Kidney capillary endothelial cell (primary cell): ENCODE measurements at places on chromosomes 13 and 19.

DNA sequence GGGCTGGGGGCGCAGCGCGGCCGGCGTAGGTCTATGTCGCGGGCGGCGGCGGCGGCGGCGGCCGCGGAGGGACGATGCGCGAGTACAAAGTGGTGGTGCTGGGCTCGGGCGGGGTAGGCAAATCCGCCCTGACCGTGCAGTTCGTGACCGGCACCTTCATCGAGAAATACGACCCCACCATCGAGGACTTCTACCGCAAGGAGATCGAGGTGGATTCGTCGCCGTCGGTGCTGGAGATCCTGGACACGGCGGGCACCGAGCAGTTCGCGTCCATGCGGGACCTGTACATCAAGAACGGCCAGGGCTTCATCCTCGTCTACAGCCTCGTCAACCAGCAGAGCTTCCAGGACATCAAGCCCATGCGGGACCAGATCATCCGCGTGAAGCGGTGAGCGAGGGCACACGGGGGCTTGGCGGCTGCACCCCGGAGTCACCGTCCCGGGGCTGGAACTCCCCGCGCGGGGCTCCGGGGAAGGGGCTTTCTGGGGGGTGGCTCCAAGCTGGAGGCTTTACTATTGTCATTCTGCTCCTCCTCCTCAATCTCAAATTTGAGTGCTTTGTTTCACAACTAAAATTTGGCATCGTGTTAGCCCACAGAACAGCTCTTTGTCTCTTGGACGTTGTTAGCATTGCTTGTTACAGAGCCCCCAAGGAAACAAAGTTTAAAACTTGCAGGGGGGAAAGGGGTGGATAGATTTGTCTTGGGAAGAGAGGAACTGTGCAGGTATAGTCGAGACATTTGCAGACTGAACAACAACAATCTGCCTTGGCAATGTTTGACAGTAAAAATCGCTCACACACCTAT is 630 bp downstream of the RAP2A start:
- DNase-seq, result peak; percentile 29

DNA sequence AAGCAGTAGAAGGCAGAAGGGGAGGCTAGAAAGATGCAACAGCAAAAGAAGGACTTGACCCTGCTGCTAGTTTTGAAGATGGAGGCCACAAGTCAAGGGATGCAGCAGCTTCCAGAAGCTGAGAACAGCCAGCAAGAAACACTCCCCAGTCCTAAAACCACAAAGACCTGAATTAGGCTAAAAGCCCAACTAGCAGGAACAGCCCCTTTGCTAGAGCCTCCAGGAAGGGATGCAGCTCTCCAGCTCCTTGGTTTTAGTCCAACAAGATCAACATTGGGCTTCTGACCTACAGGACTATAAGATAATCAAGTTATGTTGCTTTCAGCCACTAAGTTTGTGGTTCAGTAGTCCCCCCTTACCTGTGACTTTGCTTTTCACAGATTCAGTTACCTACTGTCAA is 10.5 kb upstream of the LATS2 start:
- no peak for DNase-seq

GRCh38 chr19:2282062-2282861 is at the start of gene PEAK3:
PEAK3 (minus strand) TSS chr19:2282175; CDS start chr19:2280931, 1,244 bp downstream.
- no peak for DNase-seq

GRCh38 chr13:40514802-40515201 is 151.6 kb downstream of the FOXO1 start:
- no peak for DNase-seq

DNA sequence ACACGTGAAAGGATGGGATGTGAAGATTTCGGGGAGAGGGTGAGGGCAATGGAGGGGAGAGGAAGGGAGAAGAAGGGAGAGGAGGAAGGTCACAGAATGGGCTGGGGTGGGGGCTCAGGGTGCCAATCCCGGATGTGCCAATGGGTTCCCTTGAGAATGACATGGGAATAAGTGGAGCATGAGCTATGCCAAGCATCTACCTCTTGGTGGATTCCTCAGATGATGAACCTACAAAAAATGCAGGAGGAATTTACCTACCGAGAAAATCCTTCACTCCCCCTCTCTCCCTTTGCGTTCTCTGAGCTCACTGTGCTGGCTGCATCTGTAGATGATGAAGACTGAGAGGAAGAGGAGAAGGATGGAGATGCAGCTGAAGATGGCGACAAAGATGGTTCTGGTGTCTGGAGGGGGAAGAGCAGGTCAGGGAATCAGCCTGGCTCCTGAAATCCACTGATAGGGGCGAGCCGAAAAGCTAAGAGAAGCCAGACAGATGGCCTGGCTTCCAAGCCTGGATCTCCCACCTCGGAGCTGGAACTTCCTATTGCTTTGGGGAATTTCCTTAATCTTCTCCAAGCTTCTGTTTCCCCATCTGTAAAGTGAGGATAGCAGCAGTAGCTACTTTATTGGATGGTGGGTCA is 21.6 kb downstream of the VSTM1 start:
- no peak for DNase-seq

- no peak for DNase-seq
Measured at GRCh38 chr13:113152984-113153809, 5.3 kb upstream of the PROZ start.

- peak; percentile 84 for DNase-seq
Measured at GRCh38 chr19:10580979-10581631, 6.0 kb downstream of the AP1M2 start.

GRCh38 chr19:15945301-15945700 is 3.5 kb upstream of the OR10H4 start:
- no peak for DNase-seq

- DNase-seq, result no peak
Measured at GRCh38 chr19:10207026-10207425, 12.3 kb upstream of the DNMT1 start.

GRCh38 chr13:83499286-83499685 is 383.0 kb downstream of the SLITRK1 start:
- no peak for DNase-seq

DNA sequence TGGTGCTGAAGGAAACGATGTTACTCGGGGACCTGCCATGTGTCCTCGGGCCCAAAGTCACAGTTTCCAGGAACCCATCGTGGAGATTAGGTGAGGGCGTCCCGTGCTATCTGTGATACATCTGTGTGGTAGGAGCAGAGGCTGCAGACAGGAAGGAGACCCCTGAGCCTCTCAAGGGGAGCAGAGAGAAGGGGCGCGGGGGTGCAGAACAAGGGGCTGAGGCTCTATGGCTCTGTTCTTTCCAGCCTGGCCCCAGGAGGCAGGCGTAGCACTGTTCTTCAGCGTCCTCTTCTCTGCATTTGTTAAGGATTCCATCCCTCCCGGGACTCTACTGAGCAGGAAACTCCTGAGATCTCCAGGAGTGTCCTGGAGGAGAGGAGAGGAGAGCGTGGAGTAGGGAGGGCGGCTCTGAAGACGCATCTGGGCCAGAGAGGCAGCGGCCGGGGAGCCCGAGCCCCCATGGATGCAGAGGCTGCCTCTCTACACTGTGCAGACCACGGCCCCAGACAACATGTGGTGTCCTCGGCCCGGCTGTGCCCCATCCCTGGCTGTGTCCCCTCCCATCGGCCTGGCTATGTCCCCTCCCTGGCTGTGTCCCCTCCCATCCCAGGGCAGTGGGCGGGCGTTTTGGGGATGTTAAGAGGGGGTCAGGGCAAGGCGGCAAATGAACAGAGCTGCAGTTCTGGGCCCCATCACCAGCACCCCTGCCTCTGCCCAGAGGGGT is 118.0 kb downstream of the ATP11A start:
- DNase-seq, result no peak

DNA sequence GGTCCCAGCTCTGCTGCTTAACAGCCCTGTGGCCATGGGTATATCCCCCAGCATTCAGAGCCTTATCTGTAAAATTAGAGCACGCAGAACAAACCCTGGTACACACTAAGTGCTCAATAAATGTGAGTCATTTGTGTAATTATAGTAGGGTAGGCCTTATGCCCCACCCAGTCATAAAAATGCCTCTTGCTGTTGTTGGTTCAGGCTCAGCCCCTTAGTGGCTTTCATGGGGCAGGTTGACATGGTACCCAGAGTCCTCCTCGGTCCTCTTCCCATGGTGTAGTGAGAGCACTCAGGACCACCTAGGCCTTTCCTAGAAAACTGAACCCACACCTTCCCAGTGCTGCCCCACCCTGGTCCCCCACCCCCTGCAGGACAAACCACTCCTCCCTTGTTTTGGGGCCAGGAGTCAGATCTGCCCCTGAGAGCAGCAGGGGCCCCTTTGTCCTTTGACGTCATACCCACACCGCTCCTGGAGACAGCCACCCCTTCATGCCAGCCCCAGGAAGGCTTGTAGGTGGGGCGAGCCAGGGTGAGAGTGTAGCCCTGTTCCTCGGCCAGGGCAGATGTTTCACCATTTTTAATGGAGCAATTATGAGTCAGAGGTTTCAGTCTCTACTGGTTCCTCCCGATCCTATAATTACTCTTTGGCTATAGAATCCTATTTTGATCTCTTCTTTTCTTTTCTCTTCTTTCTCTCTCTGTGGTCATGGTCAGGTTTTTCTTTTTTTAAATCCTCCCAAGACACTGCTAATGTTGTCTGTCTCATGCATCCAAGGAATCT is 36.8 kb downstream of the ACTN4 start:
- no peak for DNase-seq

- DNase-seq, result no peak
Measured at GRCh38 chr19:41265395-41266153, 1.4 kb downstream of the HNRNPUL1 start.

DNA sequence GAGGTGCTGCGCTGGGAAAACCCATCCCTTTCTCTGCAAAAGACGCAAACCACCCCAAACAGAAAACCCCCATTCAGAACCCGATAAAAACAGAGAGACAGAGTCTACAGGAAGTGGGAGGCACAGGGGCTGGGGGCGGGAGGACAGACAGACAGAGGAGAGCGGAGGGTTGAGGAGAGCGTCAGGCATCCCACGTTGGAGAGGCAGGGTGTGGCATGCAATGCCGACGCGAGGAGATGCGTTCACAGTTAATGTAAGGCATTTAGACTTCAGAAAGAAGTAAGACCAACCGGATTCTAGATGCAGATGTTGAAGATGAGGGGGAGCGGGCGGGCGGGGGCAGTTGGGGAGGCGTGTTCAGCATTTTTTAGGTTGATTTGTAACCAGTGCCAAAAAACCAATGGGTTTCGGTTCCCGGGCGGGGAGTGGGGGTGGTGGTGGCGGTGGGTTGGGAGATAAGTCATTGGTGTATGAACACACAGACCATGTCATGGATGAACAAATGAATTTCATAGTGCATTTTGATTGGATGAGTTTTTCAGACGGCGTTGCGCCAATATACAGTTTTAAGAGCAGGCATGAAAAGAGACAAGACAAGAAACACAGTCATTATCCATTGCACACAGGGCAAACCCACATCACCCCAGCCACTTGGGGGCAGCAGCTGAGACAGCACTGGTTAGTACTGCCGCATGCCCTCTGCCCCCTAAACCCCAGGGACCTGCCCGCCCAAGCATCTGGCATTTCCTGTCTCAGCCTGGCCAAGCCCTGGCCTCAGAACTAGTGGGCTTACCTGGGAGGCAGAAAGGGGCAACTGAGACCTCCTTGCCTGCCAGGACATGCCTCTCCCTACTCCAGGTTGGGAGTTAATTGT is 91.3 kb downstream of the IER2 start:
- DNase-seq, result no peak

DNA sequence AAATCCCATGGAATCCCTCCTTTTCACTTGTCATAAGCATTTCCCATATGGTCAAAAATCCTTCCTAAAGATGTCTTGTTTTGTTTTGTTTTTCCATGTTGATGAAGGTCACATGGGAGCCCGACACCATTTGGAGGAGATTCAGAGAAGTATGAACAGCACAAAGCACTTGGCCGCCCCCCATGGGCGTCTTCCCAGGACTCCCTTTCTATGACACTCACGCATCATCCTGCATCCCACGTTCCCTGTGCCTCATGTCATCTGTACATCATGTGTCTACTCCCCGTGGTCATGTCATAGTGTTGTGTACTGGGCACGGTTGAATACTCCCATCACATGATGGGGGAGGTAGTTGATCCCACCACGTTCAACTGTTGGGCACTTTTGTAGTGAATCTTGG is 2.0 kb downstream of the ZSCAN1 start:
- DNase-seq, result no peak

GRCh38 chr19:56404705-56405056 is 549 bp downstream of the ZNF583 start:
- DNase-seq, result no peak

GRCh38 chr19:53868091-53868891 is 608 bp downstream of the MYADM start:
- DNase-seq, result no peak

GRCh38 chr19:11203194-11204075 is 6.1 kb upstream of the KANK2 start:
- DNase-seq, result peak; percentile 67

DNA sequence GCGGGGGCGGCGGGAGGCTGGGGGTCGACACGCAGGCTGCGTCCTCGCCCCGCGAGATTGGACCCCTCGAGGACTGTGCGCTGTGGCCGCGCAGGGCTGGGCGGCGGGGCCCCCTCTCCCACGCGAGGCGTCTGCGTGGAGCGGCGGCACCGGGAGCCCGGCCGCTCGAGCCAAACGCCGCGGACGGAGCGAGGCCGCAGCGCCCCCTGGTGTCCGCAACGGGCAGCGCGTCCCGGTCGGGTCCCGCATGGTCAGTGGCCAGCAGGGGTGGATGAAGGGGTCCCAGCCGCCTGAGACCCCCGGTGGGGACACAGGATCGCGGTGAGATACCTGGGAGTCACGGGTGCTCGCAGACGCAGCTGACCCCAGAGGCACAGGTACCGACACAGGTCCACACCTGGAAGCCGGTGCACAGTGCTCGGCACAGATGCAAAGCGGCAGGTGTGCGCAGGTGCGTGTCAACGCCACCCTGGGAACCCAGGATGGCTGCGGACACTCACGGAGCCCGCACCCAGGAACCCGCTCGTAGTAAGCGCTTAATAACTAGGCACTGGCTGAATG is 2.1 kb upstream of the CIRBP start:
- DNase-seq, result no peak

DNA sequence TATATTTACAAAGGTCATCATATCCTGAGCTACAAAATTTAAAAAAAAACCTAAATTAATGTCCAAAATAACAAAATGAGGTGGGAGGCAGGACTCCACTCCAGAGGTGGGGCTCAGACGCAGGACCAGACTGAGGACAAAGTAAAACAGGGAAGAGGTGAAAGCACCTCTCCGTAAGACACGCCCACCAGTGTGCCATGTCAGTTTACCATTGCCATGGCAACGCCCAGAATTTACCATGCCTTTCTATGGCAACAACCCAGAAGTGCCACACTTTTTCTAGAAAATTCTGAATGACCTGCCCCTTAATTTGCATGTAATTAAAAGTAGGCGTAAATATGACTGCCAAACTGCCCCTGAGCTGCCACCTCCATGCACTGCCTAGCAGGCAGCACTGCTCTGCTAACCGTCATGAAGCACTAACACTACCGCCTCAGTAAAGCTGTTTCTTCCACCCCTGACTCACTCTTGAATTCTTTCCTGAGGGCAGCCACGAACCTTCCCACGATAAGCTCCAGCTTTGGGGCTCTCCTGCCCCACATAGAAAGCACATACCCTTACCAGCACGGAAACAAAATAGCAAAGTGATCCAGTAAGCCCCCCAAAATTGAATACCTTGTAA is 22.3 kb upstream of the PDCD5 start:
- DNase-seq, result no peak

DNA sequence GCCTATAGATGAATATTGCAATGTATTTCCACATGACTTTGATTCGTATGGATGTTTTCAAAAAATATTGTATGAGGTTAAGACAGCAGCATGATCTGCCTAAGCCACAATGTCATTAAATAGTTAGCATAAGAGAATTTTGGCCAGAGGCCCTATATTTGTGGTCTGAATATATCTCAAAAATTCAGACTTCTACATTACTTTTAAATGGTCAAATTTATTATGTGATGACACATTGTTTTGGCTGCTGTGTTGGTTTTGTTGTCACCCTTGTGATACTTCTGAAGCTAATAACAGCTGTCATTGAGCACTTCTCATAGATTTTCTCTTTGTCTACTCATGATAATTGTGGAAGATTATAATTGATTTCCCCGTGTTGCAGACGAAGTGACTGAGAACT is 288.2 kb downstream of the MYO16 start:
- no peak for DNase-seq
